SK-N-SH (cell line): ENCODE measurements at places on chromosomes 11 and 22. TPM values are rescaled to one million over a fixed set of nuclear protein-coding genes. Genes with fewer than 3 reads are reported as not detected.

GRCh38 chr11:12287009-12287373, 90.4 kb upstream of the PARVA start:
- H3K27me3 ChIP-seq: no peaks in the 10 kb centered on the region
- peak; percentile 7 for DNase-seq
- peaks cover 44% of the 10 kb centered on the region for H3K4me1 ChIP-seq
- H3K27ac ChIP-seq: peak overlapping the region; percentile 51; the same call in 1 of the 2 replicates
- H3K4me3 ChIP-seq: peak overlapping the region; percentile 63

- no peaks in the 10 kb centered on the region; the same call in 1 of the 2 replicates for H3K27me3 ChIP-seq
- no peak overlapping the region for H3K27ac ChIP-seq
- no peaks in the 10 kb centered on the region for H3K36me3 ChIP-seq
- no peak overlapping the region for H3K4me3 ChIP-seq
- DNase-seq: no peak
These were observed 6.3 kb upstream of the NDUFV1 start for GRCh38 chr11:67600324-67601029.

Gene SLC22A6
- not detected in 2 replicates for polyA plus RNA-seq

GRCh38 chr11:132142554-132142953, 772.1 kb downstream of the NTM start:
- no peaks in the 10 kb centered on the region for H3K4me1 ChIP-seq
- DNase-seq: no peak
- H3K36me3 ChIP-seq: no peaks in the 10 kb centered on the region
- H3K4me3 ChIP-seq: no peak overlapping the region

Gene EXPH5
- 0.03 and 0.05 TPM in 2 replicates for polyA plus RNA-seq

DNA sequence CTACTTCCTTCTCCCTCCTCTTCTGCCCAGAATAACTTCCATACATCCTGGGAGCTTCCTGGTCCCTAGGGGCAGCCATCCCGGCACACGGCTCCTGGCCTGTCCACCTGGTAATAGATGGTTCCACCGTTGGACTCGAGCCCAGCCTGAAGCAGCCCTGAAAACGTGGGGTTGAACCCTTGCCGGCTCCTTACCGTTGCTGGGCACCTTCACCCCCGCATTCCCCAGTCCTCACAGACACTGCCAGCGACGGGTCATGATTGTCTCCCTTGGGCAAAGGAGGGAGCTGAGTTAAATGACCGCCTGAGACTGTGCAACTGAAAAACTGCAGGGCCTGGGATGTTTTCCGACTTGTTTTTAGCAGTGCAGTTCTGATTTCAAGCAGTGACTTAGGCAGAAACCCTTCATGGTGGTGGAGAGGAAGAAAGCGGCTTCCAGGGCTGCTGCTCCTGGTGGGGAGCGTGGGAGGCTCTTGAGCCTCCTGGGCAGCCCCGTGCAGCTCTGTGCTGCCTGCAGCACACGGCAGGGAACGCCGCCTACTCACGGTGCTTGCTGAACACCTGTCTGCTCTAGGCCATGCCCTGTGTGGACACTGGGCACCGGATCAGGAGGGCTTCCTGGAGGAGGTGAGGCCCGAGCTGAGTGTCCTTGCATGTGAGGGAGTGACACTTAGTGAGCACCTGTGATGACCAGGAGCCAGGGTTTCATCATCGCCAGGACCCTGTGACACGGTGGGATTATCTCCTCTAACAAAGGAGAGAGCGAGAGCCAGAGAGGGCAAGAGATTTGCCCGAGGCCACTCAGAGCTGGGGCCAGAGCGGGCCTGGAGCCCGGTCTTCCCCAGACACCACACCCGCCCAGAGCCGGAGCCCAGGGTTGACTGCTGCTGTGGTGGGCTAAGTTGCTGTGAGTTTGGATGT, 77.4 kb downstream of the FBLN1 start:
- no peak overlapping the region for H3K4me3 ChIP-seq
- no peak overlapping the region for H3K27ac ChIP-seq
- DNase-seq: no peak
- peaks cover 5% of the 10 kb centered on the region; the same call in 1 of the 2 replicates for H3K36me3 ChIP-seq
- H3K27me3 ChIP-seq: no peaks in the 10 kb centered on the region
- H3K4me1 ChIP-seq: no peaks in the 10 kb centered on the region

Gene CCDC87
- 0.06 and 0.21 TPM in 2 replicates for polyA plus RNA-seq

DNA sequence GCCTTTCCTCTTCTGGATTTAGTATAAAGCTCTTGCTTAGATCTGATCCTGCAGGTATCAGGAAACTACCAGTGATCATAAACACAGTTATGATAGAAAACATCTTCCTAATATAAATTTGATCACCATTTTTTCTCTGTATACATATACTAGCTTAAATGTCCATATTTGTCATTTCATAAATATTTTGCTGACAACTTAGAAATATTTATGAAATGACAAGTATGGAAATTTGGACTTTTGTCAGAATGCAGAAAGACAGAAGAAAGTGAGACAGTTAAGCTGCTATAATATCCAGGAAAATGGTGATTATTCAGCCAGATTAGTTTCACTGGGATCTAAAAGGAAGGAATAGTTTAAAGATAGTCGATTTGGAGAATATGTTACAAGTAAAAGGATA, 22.8 kb upstream of the TRIM21 start:
- no peak for DNase-seq
- no peaks in the 10 kb centered on the region for H3K36me3 ChIP-seq
- H3K4me1 ChIP-seq: no peaks in the 10 kb centered on the region
- H3K4me3 ChIP-seq: no peak overlapping the region
- H3K27ac ChIP-seq: no peak overlapping the region

DNA sequence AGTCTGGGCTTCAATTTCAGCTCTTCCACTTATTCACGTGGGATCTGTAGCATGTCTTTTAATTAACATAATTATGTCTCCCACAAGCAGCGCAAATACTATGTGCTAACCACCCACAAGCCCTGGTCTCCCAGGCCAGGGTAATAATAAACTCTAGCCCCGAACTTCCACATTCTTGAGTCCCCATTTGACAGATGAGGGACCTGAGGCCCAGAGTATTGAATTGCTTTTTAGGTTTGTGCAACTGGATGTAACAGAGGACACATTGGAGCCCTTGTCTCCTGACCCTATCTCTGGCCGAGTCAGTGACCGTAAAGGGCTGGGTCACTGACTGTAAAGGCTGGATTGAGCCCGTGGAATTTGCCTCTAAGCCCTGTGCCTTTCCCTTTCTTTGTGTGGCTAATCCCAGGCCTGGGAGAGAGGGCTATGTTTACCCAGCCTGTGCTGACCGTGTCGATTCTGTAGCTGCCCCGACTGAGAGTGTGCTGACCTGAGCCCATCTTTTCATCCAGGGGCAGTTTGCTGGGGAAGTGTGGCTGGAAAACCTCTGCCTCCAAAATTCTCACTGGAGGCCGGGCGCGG, 3.9 kb downstream of the CRYBB2 start:
- no peak overlapping the region for H3K4me3 ChIP-seq
- no peaks in the 10 kb centered on the region for H3K36me3 ChIP-seq
- no peak for DNase-seq
- H3K4me1 ChIP-seq: peaks cover 10% of the 10 kb centered on the region; the same call in 1 of the 2 replicates
- H3K27me3 ChIP-seq: no peaks in the 10 kb centered on the region; the same call in 1 of the 2 replicates

- no peaks in the 10 kb centered on the region for H3K4me1 ChIP-seq
- peak; percentile 96 for DNase-seq
- no peaks in the 10 kb centered on the region for H3K27me3 ChIP-seq
- no peak overlapping the region for H3K27ac ChIP-seq
These were observed 28.8 kb upstream of the MOB2 start for GRCh38 chr11:1515082-1516060.

DNA sequence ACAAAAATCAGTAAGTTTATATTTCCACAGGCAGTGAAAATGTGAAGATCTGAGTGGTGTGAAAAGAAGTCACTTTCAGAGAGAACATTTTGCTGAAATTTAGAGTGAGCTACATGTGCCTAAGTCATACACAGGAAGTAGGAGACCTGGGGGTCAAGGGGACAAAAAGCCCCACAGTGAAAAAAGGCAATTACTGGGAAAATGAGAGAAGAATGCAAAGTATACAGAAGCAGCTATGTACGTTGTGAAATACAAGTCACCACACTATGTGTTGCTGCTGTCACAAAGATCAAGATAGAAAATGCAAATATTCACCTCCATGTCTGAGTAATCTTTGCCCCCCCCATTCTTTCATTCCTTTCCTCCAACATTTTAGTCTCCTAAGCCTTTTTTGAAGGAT, 21.6 kb upstream of the SESN3 start:
- DNase-seq: no peak
- peaks cover 5% of the 10 kb centered on the region; the same call in 1 of the 2 replicates for H3K4me1 ChIP-seq
- no peaks in the 10 kb centered on the region for H3K27me3 ChIP-seq
- no peak overlapping the region; the same call in 1 of the 2 replicates for H3K27ac ChIP-seq
- H3K36me3 ChIP-seq: no peaks in the 10 kb centered on the region
- no peak overlapping the region for H3K4me3 ChIP-seq

DNA sequence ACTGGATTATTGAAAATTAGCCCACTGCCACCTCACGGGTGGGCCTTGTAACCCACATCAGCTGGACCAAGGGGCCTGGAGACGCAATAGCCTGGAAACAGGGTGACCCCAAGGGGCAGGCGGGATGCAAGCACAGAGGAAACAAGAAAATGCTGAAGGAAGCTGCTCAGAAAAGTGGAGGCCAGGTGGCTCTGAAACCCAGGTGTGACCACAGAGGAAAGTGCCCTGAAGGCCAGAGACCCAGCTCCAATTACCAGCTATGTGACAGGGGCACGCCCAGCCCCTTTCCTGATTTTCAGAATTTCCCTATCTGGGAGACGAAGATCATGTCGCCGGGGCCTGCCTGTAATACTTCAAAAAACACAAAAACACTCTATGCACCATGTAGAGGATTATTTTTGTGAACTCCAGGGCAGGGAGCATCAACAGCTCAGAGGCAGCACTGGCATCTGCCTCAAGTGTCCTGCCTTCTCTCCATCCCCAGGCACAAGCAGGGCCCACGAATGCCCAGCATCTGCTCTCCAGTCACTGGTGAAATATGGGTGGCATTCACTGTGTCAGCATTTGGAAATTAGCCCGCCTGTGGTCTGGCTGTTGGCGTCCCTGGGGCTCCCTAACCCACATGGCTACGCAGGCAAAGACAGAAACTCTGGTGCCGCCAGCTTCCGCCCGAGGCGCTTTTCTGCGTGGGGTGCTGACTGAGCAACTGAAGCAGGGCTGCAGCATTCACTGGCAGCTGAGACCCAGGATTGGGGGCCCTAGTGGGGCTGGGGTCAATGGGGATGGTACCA, 6.3 kb downstream of the KCNJ1 start:
- H3K27me3 ChIP-seq: no peaks in the 10 kb centered on the region
- H3K27ac ChIP-seq: no peak overlapping the region
- H3K4me3 ChIP-seq: no peak overlapping the region

Gene ANGPTL5
- not detected in 2 replicates for polyA plus RNA-seq

DNA sequence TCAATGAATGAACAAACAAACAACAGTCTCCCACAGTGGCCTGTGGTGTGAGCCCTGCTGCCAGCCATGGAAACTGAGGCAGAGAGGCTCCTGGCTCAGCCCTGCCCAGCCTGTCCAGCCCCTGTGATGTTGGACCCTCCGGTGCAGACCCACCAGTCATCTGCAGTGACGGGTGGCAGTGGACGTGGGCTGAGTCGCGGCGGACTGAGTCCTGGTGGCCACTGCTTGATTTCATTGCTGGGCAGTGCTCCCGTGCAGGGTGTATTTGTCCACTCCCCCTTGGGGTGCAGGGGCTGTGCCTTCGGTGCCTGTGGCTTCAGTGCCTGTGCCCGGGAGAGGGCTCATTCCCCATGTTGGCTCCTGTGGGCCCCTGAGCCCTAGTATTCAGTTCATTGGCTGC, 31.9 kb upstream of the MUC5AC start:
- no peak for DNase-seq
- H3K4me3 ChIP-seq: no peak overlapping the region
- no peak overlapping the region for H3K27ac ChIP-seq
- H3K36me3 ChIP-seq: no peaks in the 10 kb centered on the region
- H3K4me1 ChIP-seq: no peaks in the 10 kb centered on the region

Gene SLN
- polyA plus RNA-seq: 0.11 TPM in 1 of 2 replicates, not detected in the other

- peaks cover 54% of the 10 kb centered on the region for H3K4me1 ChIP-seq
- H3K27ac ChIP-seq: peak overlapping the region; percentile 97
- peaks cover 2% of the 10 kb centered on the region; the same call in 1 of the 2 replicates for H3K36me3 ChIP-seq
- H3K27me3 ChIP-seq: no peaks in the 10 kb centered on the region
- DNase-seq: peak; percentile 83
These were observed 26.5 kb downstream of the ARHGEF17 start for GRCh38 chr11:73334384-73335203.
